ENCODE measurements at places on chromosomes 13 and 19.

- peak; percentile 68 for DNase-seq
These were observed 23.2 kb upstream of the CYP2A13 start for GRCh38 chr19:41064974-41065569.

DNA sequence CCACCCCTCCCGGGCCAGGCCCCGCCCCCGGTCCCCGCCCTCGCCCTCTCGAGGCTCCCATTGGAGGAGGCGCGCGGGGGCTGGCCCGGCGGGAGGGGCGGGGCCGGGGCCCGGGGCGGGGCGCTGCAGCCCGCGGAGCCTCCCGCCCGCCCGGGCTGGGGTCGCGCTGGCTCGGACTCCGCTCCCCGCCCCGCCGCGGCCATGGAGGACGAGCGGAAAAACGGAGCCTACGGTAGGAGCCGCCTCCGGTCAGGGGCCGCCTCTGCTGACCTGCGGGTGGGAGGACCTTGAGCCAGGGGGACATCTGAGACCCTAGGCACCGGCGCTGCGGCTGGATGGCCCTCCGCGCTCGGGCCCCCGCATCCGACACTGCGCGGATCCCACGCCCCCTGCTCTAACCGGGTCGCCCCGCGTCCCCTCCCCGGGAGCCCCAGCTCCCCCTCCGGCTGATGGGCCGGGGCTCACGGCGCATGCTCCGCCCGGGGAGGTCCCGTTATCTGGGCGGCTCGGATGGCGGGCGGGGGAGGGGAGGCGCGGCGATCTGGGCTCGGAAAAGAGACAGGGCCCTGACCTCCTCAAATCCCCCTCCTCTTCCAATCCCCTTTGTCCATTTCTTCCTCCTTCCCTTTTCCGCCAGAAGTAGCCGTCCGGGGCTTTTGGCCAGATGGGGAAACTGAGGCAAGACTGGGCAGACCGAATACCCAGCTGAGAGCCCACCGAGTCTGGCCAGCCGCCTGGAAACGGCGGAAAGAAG lies 15.4 kb upstream of the AP1M2 start:
- peak; percentile 80 for DNase-seq

GRCh38 chr13:46607768-46608564 lies 55.0 kb downstream of the LRCH1 start:
- no peak for DNase-seq

DNA sequence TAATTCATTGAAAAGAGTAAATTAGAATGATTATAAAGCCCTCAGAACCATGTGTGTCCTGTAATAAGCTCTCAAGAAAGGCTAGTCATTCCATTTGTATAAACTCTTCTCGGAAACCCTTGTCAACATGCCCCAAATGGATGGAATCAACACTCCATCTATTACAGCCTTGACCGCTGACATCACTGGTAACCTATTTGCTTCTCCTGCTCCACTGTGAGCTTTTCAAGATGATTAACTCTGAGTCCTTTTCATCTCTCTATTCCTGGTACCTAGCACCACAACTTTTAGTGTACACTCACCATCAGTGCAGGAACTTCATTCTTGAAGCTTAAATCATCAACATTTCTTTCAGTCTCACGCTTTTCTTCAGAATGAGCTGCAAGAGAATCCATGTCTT lies 612.0 kb downstream of the DCT start:
- no peak for DNase-seq

- DNase-seq: no peak
These were observed 171.5 kb upstream of the CSNK1A1L start for GRCh38 chr13:37277007-37277406.

Data from Daoy (cell line).